GM23338 (cell line): ENCODE measurements at places on chromosomes 6 and 20. TPM values are rescaled to one million over a fixed set of nuclear protein-coding genes. Genes with fewer than 3 reads are reported as not detected.

DNA sequence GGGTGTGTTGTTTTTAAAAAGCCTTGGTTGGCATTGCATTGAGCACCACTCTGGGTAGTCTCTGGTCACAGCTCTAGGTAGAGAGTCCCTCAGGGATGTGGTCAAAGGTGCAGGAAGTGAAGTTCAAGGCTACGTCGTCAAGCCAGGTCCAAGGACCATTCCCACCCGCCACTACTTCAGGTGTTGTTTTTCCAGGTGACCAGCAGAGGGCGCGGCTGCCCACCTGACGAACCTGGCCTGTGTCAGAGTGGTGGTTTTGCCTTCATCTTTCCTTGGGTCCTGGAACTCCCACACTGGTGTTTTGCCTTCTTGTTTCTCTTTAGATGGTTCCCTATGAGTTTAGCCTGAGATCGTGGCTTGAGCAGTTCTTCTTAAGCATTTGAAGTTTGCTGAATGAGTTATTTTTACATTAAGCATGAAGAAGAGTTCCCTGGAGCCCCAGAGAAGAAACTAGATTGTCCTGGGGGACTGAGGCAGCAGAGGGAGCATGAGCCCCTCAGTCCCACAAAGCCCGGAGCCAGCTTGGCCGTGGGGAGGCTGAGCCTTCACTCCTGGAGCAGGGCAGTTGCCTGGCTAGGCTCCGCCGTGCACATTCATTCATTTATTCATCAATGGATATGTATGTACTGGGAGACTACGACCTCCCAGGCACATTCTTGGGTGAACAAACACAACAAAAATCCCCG, 5.6 kb upstream of the PHACTR3 start:
- H3K27me3 ChIP-seq, result peaks cover 61% of the 10 kb centered on the region
- H3K4me3 ChIP-seq, result no peak overlapping the region
- DNase-seq, result peak; percentile 66
- no peak overlapping the region for H3K27ac ChIP-seq

HSPA1L gene
- 0.44 and 0.49 TPM in 2 replicates for polyA plus RNA-seq

CNKSR3 gene
- polyA plus RNA-seq, result 1.9 and 2.0 TPM in 2 replicates

KHDC1L gene
- polyA plus RNA-seq, result not detected in 2 replicates

SLC4A11 gene
- polyA plus RNA-seq, result 10.8 and 14.8 TPM in 2 replicates
